ENCODE measurements at places on chromosomes 16 and 17.

DNA sequence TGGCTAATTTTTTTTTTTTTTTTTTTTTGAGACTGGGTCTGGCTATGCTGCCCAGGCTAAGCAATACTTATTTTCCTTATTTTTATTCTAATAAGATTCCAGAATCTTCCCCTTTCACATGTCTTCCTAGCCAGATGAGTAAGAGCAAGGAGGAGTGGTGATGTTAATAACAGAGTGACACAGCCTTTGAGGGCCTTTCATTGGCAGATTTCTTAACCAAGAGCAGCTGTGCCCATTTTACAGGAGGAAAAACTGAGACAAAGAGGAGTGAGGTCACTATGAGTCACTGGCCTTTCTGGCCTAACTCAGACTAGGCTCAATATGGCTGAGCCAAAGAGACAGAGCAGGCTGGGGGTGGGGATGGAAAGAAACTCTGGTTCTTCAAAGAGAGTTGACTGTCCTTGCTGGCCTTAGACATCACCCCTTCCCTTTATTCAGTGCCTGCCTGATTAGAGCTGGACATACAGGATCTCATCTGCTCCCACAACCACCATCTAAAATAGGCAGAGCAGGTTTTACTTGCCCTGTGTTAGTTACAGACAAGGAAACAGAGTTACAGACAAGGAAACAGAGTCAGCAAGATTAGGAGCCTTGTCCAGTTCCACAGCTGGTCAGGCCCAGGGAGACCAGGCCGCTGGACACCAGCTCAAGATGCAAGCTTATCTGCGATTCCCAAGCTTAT is 50.0 kb upstream of the TOB1 start:
- no peak for DNase-seq

DNA sequence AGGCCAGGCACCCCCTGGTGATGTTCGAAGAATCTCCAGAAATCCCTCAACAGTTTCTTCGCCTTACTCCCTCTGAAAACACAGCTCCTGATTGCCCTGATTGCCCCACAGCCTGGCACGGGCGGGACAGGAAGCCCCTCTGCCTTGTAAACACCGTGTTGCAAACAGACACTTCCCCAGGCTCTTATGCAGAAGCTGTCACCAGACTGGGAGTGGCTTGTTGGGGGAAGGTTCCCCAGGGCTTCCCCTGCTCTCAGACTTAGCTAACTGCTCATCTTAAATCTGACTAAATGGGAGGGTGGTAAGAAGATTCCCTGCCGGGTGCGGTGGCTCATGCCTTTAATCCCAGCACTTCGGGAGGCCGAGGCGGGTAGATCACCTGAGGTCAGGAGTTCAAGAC is 11.2 kb downstream of the PIK3R5 start:
- no peak for DNase-seq

DNA sequence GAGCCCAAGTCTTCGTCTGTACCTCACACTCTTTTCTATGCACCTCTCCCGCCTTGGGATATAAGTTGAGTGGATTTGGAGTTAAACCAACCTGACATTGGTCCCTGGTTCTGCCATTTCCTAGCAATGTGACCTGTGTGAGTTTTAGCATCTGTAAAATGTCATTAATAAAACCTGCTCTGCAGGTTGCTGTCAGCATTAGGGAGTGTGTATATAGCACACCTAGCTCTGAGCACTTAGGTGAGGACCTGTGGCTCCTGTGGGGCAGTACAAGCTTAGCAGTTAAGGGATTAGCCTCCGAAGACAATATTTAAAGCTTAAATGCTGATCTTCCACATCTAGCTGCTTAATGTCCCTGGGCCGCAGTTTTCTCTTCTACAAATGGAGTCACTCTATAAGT is 248.0 kb downstream of the TMEM114 start:
- DNase-seq, result no peak

DNA sequence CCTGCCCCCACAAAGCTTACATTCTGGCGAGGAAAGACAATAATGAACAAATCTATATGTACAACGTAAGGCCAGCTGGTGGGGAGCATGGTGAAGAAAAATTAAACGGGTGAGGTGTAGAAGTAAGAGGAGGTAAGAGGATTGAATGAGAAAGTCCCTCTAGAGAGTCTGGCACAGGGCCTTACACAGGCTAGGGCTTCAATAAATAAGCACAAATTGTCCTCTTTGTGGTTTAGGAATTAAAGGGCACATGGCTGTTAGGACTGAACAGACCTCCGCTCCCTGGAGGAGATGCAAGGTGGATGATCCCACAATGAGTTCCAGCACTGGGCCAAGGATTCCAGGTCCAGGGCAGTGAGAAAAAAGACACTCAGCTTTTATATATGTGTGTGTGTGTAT is 43.1 kb upstream of the HAPSTR1 start:
- DNase-seq, result no peak

DNA sequence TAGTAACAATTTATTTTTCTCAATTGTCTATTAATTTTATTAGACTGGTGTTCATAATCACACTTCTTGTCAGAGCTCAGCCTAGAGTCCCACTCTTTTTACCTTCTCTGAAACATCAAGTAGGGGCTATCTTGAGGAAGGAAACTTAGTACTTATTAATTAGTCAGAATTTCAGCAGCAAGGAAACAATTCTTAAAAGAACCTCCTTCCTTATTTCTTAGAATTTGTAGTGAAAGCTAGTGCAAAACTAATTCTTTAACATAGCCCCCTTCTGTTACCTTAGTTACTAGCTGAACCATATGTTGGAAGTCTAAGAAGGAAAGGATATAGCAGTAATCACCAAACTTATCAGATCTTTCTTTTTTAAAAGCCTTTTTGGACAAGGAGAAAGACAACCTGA is 35.2 kb downstream of the MAP2K4 start:
- no peak for DNase-seq

DNA sequence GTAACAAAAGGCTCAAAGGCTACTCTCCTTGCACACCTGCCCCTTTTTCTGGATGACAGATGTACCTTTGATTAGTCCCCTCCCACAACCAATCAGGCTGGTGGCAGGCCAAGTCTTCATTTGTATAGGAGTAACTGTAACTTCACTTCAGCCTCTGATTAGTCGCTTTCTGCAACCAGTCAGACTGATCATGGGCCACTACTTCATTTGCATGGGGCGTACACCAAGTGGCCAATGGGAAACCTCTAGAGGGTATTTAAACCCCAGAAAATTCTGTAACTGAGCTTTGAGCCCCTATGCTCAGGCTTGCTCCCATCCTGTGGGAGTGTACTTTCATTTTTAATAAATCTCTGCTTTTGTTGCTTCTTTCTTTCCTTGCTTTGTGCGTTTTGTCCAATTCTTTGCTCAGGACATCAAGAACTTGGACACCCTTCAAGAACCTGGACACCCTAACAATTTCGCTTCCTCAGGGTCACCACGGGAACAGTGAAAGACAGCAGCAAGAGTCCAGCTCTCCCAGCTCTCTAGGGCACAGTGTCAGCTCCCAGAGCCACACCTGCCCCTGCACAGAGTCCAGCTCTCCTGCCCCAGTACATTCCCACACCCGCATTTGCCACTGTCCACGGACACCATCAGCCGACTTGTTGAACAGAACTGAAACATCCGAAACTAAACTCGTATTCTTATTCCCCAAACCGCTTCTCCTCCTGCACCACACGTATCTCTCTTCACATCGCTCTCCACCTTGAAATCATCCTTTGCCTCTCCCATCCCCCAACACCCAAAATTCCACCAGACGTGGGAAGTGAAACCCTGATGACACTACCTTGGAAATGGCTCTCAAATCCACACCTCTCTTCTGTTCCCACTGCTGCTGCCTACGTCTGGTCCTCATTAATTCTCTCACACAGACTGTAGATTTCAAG is 53.4 kb downstream of the ABCC12 start:
- no peak for DNase-seq

GRCh38 chr16:68385371-68385770 is 62.9 kb downstream of the SMPD3 start:
- no peak for DNase-seq

DNA sequence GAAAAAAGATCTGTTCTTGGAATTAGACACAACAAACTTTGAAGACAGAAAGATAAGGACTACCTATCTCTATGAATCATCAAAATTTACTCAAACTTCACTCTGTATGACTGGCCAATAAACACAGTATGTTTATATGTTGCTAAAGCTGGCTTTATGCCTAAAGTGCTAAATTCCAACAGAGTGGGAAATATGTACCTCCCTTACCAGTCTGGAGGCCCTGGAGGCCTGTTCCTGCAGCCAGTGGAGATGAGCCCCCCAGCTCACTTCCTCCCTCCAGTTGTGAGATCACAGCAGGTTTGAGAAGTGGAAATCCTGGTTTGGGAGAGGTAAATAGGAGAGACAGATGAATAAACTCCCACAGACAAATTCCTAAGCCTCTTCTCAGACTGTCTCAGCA is 9.0 kb downstream of the ZNF23 start:
- no peak for DNase-seq

DNA sequence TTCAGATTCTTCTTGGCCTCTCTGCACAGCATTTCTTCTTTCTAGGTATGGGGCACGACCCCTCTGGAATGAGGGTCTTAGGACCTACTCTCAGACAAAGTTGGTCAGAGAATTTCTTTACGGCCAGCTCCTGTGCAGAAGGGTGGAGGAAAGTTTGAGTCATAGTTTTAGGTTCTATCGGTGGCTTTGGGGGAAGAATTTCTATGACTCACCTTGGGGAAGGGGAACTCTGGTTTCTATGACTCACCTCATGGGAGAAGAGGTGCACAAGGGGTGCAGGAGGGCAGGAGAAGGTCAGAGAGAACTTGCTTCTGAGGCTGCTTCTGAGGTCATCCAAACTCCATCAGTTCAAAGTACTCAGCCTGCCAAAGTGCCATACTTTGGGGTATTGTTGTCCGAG is 2.5 kb upstream of the ABCC12 start:
- peak; percentile 27 for DNase-seq

DNA sequence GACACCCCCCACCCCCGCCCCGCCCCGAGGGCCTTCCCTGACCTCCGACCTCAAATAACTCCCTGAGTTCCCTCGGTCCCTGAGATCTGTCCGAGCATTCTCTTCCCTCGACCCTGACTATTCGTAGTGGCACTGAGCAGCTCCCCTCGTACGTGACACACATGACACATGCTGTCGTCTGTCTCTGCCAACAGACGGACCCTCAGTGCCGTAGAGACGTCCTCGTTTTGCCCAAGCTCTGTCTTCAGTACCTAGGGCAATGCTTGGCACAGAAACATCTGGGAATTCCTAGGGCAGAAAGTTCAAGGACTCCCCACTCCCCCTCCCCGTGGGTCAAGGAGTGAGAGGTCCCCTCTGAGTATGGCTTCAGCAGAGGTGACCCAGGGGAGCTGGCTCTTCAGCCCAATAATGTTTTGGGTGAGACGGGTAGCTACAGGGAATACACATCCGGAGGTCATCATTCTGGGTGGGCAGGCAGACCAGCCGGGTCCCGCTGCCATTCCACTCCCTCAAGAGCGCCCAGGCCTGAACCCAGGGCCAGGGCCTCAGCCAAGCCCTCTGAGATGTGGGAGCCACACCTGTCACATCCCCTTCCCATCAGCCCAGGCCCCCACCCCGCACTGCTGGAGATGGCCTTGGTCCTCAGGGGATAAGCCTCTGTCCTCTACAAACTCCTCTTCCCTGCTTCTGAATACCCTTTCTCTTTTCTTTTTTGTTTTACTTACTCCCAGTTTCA is 671 bp upstream of the FADS6 start:
- DNase-seq, result no peak

GRCh38 chr17:81299846-81300585 is 4.9 kb upstream of the SLC38A10 start:
- DNase-seq, result no peak

GRCh38 chr16:23528644-23529310 is 18.5 kb upstream of the GGA2 start:
- DNase-seq, result no peak

DNA sequence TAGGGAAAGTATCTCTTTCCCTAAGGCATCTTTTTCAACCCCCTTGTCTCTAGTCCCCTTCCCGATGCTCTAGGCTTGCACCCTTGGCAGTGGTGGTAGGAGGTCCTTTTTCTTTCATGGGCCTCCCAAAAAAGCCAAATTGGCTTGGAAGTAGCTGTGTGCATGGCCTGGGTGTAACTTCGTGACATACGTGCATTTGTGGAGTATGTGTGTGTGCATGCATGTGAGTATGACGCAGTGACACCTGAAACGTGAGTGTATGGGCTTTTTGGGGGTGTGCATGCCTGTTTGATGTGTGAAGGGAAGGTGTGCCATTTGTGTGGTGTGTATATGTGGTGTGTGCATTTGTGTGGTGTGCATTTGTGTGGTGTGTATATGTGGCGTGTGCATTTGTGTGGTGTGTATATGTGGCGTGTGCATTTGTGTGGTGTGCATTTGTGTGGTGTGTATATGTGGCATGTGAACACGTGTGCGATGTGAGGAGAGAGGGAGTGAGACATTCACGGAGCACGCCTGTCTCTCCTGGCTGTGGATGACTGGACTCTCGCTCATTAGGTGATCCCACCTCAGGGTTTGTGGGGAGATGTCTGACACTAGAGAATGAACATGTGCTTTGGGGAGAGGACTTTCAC is 15.7 kb downstream of the IGFBP4 start:
- DNase-seq, result no peak

DNA sequence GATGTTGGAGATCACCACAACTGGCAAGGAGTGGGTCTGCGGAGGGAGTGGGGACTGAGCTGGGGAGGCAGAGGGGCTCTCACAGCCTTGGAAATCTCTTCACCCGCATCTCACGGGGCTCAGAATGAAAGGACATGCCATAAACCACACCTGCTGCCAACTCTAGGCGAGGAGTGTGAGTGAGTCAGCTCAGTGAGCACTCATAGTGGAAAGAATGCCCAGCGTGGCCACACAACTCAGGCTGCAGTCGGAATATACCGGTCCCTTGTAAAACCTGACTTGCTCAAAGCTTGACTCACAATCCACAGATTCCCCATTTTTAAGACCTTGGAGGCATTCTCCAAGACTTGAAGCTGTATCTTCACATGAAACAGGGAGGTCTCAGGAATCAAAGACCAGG is 36.7 kb downstream of the STAT5A start:
- DNase-seq, result no peak

GRCh38 chr17:10610884-10611283 is 46.2 kb downstream of the MYH3 start:
- DNase-seq, result no peak

GRCh38 chr16:85314512-85314971 is 202.3 kb upstream of the CIBAR2 start:
- DNase-seq, result no peak

GRCh38 chr16:68981971-68982370 is 123.5 kb upstream of the HAS3 start:
- DNase-seq, result no peak

DNA sequence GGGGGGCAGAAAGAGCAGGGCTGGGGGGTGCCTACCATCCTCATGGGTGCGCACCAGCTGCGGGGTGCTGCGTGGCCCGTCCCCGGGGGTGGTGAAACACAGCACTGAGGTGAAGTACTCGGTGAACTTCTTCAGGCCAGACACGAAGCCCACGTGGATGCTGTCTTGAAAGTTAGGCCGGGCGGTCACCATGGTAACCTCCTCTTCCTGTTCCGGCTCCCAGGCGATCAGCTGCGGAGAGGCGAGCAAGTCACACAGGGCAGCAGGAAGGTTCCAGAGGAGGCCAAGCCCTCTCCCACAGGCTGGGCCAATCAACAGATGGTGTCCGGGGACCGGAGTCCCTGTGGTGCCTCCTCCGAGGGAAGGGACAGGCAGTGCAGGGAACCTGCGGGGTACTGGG is 90.1 kb upstream of the CDC42EP4 start:
- DNase-seq, result no peak

GRCh38 chr16:71347146-71347545 is 11.4 kb upstream of the CALB2 start:
- DNase-seq, result no peak

Data from stimulated activated CD4-positive, alpha-beta T cell treated with anti-CD3 and anti-CD28 coated beads, TNF-alpha, amount 100 ng/mL, for 48 hours (primary cell).